ENCODE measurements at places on chromosomes 3 and 15.

GRCh38 chr3:32249184-32249782, 10.8 kb downstream of the CMTM8 start:
- DNase-seq: no peak

DNA sequence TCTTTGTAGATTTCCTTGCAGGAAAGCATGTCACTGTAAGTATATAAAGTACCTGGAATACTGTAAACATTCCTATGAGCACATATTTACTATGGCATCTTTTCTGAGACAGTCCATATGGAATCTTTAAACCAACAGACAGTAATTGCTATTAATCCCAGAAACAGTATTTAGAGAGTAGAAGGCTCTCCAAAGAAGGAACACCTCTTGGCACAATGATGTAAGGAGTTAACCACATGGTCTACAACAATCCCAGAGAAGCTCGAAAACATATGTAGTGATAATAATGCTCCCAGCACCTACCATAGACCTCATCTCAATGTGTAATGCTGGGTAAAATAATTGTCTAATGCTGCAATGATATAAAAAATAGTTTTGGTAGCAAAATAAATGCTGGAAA, 95.8 kb upstream of the IL12A start:
- DNase-seq: no peak

DNA sequence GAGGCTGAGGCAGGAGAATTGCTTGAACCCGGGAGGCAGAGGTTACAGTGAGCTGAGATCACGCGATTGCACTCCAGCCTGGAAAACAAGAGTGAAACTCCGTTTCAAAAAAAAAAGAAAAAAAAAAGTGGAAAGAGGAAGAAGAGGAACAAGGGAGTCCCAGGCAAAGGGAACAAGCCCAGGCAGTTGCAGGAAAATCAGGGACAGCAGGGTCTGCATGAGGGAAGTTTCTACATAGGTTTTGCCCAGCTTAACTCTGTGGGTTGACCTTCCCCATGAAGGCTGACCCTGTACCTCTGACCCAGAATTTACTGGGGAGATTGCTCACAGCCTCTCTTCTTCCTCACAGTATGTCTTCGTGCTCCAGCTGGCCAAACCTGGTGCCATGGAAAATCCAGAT, 12.3 kb downstream of the RBP1 start:
- no peak for DNase-seq

DNA sequence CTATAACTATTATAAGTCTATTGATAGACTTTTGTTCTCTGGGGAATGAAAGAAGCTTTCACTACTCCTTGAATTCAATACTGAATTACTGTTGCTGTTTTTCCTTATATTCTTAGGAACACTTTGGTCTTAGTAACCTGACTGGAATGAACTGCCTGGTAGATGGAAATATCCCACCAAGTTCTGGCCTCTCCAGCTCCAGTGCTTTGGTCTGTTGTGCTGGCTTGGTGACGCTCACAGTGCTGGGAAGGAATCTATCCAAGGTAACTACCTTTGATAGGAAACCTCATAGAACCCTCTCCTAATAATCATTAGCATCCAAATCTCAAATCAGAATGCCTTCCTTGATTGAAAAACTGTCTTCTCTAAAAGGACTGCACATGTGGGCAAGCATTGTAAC, 69.1 kb downstream of the GALK2 start:
- no peak for DNase-seq

DNA sequence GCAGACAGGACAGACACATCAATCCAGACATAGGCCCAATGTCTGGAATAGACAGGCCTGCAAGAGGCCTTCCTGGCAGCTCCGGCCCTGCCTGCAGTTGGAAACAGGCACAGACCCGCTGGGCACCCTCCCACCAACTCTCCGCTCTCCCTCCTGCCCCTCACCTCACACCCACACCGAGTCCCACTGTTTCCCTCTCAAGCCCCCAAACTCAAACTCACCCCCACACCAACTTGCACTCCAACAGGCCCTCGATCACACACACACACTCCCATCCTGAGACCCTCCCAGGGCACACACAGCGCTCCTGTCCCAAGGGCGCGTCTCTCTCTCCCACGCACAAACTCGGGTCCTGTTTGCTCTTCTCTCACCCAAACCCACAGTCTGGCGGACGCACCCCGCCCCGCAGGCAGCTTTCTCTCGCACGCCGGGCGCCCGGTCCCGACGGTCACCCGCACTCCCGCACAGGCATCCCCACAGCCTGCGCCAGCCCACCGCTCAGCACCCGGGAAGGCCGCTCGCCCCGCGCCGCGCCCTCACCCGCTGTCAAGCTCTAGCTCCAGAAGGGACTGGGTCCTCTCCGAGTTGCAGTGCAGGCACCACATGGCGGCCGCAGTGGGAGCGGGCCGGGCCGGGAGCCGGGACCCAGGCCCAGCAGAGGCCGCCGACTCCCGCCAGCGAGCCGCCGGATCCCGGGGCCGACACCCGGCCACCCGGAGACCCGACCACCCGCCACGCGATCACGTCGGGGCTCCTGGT, 106.2 kb downstream of the IQSEC1 start:
- DNase-seq: no peak

DNA sequence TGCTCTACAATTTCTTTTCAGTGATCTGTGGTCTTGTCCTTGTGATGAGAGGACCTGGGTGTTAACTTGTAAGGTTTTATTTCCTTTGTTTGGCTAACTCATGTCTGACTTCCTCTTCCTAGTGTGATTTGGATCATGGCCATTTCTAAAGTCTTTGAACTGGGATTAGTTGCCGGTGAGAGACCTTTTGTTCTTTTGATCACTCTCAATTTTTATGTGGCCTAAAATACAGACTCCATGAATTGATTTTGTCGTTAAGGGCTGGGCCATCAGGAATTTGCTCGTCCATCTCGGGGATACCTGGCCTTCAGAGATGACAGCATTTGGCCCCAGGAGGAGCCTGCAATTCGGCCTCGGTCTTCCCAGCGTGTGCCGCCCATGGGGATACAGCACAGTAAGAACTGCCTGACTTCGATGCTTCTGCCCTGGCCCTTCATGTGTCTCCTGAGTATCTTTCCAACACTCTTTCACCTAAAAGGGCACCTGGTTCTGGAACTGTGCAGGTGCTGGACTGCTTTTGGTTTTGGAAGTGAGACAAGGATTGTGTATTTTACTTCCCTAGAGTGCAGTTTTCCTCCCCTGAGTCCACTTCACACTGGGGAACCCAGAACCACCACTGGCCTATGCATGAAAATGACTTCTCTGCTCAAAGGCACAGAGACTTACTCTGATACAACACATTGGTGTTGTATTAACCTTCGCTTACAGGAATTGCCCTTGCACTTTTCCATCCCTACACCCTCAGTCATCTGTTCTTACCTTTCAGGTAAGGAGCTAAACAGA, 13.1 kb upstream of the LRRC2 start:
- no peak for DNase-seq

DNA sequence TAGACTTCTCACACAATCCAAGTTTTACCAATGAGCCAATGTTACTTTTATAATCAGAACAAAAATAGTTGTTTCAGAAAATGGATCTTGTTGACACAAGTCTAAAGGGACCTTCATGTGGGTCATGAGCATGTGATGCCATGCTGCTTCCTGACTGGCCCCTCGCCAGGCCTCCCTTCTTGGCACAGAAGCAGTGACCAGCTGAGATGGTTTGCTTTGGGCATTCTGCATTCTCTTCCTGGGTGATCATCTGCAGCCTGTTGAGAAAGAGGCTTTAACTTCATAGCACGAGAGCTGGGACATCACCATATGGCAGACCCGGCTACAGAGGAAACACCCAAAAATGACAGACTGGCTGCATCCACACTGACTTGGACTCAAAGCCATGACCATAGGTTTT, 45.7 kb downstream of the TGM4 start:
- DNase-seq: no peak

DNA sequence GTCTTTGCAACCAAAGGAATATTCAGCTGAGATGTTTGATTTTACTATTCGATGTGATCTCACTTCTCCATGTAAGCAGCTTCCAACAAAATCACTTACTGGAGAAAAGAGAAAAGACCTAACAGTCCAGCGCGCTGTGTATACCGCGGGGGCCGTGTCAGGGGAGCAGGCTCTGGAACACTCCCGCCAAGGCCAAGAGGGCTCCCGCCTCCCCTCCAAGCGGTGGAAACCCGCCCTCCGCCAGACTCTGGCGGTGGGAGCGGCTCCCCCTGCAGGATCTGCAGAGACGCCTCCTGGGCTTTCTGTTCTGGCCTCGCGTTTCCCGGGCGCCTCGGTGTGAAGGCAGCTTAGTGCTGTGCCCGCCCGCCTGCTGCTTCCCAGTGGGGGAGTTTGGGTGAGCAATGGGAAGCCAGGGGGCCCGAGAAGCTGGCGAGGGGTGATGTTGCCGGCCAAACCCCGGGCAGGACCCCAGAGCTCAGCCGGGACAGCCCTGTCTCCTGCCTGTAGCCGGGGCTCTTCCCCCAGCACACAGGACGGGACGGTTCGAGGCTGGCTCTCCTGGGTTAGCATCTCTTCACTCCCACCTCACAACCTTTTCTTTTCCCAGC, 36.3 kb downstream of the CHST14 start:
- peak; percentile 15 for DNase-seq

GRCh38 chr3:8307545-8308110, 194.0 kb upstream of the LMCD1 start:
- no peak for DNase-seq

- DNase-seq: no peak
Measured at GRCh38 chr15:38323895-38324294, 71.3 kb downstream of the SPRED1 start.

GRCh38 chr3:159239059-159239458, 437.2 kb downstream of the MFSD1 start:
- DNase-seq: no peak

- DNase-seq: no peak
Measured at GRCh38 chr15:41031232-41032078, 78.2 kb downstream of the CHAC1 start.

DNA sequence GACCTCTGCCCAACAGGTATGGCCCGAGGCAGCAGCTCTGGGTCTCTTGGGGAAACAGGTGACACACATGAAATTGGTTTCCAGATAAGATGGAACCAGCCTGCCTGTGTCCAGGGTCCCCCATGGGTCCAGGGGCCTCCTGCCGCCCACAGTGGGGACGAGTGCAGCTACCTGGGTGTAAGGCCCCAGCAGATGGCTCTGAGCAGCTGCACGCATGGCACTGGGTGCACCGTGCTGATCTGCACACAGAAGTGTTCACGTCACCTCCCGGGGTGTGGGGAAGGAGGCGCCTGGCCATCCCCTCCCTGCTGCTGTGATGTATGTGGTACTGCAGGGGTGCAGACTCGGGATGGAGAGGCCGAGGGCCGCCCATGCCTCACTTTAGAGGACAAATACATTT, 63.6 kb downstream of the NIPA2 start:
- no peak for DNase-seq
